GM18507 (cell line): ENCODE measurements at places on chromosomes 1 and 21.

DNA sequence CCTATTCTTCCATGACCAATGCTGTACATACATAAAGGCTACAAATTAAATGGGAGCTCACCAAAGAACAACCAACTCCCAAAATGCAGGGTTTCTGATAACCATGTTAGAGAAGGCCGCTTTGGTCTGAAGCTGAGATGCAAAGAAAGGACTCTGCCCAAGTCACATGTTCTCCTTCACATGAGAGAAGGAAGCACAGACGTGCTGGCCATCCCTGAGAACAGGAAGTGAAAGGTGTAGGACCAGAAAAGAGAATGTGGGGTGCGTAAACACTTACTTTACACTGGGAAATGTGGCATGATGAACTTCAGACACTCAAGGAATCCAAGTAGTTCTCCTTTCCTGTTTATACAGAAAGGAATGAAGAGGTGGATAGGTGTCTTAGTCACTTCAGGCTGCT is 31.7 kb upstream of the TADA1 start:
- no peak for DNase-seq

- peak; percentile 18 for DNase-seq
Observed at GRCh38 chr1:171801487-171801891, 20.0 kb downstream of the METTL13 start.

DNA sequence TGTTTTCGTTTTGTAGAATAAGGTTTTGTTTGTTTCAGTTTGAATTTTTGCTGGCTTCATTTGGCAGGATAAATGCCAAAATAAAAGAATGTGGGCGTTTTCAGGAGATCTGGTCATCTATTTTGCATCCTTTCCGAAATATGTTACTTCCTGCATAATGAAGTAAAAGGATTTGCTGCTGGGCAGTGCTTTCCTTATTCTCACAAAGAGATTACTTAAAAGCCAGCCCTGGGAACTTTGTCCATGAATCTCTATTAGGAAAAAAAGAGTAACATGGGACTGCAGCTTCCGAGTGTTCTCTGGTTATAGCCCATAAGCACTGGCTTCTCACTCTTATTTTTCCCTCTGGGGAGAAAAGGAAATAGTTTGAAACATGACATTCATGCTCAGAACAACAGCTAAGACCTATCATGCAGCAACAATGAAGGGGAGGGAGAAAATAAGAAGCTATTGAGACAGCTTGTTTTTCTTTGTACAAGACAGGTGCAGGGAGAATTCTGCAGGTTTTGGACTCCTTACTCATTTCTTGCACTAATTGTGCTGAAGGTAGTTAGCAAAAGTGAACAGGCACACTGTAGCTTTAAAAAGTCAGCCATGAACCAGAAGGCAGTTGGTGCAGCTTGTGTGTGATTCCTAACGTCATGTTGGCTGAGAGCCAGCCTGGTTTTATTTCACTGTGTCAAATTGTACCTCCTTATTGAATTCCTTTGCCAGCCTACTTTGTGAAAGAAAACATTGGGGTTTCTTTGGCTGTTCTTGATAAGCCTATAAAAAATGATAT is at the start of gene SAMD13:
TSS of gene SAMD13 (plus strand) at position 705 of the 781 bp plus-strand sequence. CDS start 1,527 bp downstream, outside the sequence.
- no peak for DNase-seq

DNA sequence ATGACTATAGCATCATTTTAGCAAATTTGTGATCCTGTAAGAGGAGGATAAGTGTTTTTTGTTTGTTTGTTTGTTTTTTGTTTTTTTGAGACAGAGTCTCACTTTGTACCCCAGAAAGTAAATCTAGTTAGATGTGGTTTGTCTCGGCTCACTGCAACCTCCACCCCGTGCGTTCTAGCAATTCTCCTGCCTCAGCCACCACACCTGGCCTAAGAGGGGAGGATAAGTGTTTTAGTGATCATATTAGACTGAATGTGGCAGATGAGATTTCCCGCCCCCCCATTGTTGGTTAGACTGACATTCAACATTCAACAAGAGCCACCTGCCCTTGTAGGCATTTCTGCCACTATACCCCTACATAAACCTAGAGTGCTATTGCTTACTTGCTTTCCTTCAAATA is 98.5 kb downstream of the OSBPL9 start:
- no peak for DNase-seq

DNA sequence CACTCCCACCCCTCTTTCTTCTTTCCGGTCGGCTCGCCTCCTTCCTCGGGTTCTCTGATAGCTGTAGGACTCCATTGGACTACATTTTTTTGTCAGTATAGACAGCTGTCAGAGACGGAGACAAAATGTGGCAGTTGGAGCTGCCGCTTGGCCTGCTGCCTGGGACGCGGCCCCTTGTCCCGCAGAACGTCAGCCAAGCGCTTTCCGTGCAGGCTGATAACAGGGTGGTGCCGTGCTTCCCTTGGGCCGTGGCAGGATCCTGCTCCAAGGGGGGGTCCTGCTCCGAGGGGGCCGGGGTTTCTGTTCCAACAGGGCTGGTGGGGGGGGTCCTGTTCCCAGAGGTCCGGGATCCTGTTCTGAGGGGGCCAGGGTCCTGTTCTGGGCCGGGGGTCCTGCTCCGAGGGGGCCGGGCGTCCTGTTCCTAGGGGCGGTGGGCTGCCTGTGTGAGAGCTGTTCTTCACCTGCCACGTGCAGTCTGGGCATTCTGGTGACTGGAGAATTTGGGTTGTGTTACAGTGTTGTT is 4.9 kb downstream of the SKI start:
- DNase-seq = no peak

GRCh38 chr1:221727146-221728036 is 14.5 kb downstream of the DUSP10 start:
- no peak for DNase-seq

DNA sequence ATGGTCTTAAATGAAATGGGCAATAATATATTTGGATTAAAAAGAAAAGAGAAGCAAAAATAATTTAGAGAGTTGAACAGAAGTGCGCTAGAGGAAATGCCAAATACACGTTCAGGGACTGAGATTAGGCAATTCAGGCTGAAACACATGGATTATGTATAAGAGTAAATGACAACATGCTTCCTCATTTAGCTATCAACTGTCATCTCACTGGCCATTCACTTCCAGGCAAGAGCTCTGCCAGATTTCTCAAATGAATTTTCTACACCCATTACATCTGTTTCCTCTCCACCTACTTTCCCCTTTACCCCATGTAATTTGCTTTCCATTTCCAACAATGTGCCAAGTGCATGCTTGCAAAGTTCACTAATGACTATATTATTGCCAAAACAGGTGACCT is 582.4 kb downstream of the LTN1 start:
- DNase-seq = no peak

GRCh38 chr1:59096501-59096900 is 200.4 kb upstream of the FGGY start:
- DNase-seq = no peak

- DNase-seq = no peak
Observed at GRCh38 chr1:16387201-16388188, 20.5 kb downstream of the SZRD1 start.

DNA sequence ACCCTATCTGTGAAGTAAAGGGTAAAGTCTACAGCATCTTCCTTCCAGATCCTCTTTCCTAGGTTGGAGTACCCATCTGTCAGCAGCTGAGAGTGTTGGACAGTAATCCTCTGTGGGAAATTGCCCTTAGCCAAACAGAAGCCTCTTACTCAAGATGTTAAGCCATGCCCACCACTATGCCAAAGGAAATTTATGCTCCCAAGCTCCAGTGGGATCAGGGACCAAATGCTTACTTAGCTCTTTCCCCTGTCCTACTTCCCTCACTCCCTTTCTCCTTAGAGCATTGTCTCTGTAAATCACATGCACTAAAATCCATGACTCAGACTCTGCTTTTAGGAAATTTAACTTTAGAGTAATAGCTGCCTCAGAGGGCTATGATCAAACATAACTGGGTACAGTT is 254.0 kb downstream of the BRINP2 start:
- DNase-seq = no peak

- no peak for DNase-seq
Observed at GRCh38 chr1:11925938-11926292, 312 bp downstream of the KIAA2013 start.
